ENCODE measurements at places on chromosomes 2 and 18.

DNA sequence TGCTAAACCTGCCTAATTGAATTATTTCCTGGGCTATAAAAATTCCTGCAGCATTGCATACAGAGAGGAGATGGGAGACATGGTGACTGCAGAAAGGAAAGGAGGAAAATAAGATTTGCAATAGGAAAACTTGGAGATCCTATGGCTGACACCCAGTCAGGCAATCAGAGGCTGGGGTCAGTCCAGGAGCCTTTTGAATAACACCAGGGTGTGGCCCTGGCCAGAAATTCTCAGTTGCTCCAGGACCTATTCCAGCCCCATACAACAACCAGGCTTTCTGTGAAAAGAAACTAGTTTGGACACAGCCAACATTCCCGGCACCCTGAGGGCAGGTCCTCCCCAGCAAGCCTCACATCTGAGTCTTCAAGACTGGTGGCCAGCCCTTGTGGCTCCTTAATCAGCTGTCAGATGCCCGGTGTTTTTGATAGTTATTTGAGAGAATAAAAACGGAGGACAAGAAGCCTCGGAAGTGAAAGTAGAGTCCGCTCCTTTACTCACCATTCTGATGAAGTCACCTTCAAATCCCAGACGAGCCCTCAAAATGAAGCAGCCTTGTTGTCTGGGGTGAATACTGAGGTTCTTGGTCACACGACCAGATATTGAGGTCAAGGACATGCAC, 31.1 kb upstream of the GMCL1 start:
- DNase-seq = no peak

DNA sequence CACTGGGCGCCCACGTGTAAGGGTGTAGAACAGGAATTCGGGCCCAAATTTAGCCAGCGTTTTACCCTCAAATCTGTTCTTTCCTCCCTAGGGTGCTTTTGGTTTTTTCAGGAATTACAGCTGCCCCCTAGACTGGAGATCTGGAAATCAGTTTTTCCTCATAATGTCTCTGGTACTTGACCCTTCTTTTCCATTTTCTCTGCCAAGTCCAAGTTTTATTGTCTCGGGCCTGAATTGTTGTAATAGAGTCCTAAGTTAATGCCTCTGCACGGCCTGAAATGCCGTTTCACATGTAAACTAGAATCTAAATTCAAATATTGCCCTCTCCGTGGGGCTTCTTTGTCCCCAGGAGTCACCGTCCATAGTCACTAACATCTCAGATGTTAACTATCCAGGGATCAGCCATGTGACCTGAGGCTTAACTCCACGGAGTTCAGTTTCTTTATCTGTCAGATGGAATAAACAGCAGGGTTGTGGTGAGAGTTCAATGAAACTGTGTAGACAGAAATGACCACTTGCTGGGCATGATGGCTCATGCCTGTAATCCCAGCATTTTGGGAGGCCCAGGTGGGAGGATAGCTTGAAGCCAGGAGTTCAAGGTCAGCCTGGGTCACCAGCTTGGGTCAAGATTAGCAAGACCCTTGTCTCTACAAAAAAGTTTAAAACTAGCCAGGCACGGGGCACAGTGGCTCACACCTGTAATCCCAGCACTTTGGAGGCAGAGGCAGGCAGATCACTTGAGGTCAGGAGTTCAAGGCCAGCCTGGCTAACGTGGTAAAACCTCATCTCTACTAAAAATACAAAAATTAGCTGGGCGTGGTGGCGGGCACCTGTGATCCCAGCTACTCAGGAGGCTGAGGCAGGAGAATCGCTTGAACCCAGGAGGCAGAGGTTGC, 12.7 kb upstream of the CABLES1 start:
- DNase-seq = no peak

GRCh38 chr2:39657287-39657937, 8.3 kb upstream of the TMEM178A start:
- DNase-seq = no peak

GRCh38 chr2:3664925-3665324, 6.9 kb downstream of the ALLC start:
- no peak for DNase-seq

DNA sequence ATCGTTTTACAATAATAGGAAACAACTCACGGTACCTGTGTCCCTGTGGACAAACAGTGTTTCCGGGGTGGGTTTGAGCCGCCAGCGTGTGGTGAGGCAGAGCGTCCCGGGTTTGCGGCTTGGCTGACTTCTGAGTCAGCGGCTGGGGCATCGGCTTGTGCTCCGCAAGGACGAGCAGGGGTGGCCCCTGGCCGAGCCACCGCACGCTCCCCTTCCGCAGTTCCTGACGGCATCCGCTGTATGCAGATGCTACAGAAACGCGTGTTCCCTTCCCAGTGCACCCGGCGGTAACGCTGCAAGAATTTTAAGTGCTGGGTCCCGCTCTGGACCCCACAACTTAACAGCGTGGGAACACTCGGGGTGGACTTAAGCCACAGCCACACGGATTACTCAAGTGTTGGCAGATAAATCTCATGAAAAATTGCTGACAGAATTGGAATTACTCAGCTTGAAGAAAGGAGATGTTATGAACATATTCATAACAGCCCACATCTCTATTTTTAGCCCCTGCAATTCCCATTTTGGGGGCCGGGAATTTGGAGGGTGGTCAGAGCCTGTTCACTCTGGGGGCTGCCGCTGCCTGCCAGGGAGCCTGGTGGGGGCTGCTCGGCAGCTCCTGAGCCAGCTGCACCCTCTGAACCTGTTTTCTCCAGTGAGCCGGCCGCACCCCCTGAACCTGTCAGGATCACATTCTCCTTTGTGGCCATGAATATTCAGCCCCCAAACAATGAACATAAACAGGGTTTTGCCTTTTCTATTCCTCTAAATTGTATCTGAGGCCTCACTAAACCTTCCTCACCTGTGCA, 12.6 kb upstream of the KCNG2 start:
- no peak for DNase-seq

DNA sequence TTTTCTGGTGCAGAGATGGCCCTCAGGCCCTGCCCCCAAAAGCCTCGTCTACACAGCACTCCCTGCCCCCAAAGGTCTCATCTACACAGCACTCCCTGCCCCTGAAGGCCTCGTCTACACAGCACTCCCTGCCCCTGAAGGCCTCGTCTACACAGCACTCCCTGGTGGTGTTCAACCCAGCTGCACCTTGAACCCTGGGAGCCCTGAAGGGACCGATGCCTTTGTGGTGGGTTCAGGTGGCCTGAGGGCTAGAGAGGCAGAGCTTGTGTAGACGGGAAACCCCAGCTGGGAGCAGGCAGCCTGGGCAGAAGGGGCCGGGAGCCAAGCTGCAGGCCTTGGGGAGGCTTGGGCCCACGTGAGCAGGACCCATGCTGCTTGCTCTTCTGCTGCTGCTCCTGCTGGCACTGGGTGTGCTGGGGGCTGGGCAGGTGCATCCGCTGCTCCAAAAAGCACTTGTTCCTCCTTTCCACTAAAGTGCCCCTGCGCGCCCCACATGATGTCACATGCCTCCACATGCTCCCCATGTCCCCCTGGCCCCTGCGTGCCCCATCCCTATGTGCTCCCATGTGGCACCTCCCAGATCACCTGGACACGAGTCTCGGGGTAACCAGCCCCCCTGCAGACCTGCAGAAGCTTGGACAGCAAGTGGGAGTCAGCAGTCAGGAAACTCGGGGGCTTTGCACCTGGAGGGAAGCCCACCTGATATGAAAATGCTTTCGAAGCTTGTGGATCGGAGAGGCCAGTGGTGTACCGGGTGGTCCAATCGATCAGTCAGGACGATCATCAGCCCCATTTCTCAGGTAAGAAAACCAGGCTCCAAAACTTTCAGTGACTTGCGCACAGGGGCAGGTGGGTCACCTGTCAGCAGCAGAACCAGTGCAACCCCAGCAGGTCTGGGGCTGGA, 94.9 kb upstream of the CTDP1 start:
- no peak for DNase-seq

DNA sequence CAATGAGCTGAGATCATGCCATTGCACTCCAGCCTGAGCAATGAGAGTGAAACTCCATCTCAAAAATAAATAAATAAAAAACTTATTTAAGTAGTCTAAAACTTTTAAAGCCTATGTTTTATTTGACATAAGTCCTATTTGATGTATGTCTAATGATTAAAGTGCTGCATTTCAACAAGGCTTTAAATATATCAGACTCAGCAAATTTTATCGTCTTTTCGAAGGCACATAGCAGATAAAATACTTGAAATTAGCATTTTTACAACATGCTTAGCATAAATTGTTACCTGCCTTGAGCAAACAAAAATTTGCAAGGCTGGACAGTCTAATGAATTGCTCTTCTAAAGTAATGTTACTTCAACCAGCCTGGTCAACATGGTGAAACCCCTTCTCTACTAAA, 85.9 kb downstream of the PRKRA start:
- no peak for DNase-seq

DNA sequence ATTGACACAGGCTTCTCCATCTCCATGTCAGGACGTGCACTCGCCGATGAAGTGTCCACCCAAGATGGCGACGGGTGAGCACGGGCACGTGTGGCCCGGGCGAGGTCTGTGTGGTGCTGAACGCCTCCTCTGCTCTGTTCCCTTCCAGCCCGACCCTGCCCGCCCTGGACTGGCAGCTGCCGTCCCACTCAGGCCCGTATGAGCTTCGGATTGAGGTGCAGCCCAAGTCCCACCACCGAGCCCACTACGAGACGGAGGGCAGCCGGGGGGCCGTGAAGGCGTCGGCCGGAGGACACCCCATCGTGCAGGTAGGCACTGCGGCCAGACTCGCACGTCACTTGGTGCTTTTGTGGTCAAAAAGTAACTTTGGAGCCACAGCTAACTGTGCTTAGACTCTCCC, 37.7 kb downstream of the NFATC1 start:
- DNase-seq = no peak

All from DMS153 (cell line).